ENCODE measurements at places on chromosomes 3 and 15. TPM values are rescaled to one million over a fixed set of nuclear protein-coding genes. Genes with fewer than 3 reads are reported as not detected.
A peak's percentile ranks its signal among the peaks of the same experiment; 100 is the strongest.

- H3K4me3 ChIP-seq = no peak overlapping the region
- peaks cover 4% of the 10 kb centered on the region for H3K36me3 ChIP-seq
- no peaks in the 10 kb centered on the region for H3K27me3 ChIP-seq
- H3K27ac ChIP-seq = peak overlapping the region; percentile 87
Measured at GRCh38 chr3:170801597-170801996, 68.4 kb downstream of the RPL22L1 start.

- no peak overlapping the region for H3K4me3 ChIP-seq
- peaks cover 35% of the 10 kb centered on the region for H3K36me3 ChIP-seq
- no peaks in the 10 kb centered on the region for H3K27me3 ChIP-seq
- DNase-seq = no peak
Measured at GRCh38 chr15:49625460-49626036, 4.7 kb downstream of the DTWD1 start.

SPTSSB gene
- total RNA-seq = 0.74 TPM

DNA sequence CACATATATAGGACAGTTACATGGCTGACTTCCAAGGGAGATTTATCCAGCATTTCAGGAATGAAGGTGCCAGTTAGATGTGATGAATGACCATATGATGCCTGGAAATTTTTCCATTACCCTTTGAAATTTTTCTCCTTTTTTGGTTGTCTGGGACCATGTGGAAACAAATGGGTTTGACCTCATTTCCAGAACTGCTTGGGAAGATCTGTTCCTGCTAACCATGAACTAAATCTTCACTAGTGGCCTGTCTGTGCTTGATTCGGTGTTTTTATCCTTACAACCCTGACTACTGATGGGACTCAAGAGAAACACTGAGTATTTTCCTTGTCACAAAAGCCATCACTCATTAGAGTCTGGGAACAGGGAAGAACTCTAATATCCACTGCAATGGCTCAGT is 409.4 kb downstream of the PDCD6IP start:
- no peaks in the 10 kb centered on the region for H3K36me3 ChIP-seq
- no peaks in the 10 kb centered on the region for H3K27me3 ChIP-seq
- no peak for DNase-seq

- H3K4me1 ChIP-seq = no peaks in the 10 kb centered on the region
- H3K27me3 ChIP-seq = no peaks in the 10 kb centered on the region
- H3K36me3 ChIP-seq = peaks cover 42% of the 10 kb centered on the region
Measured at GRCh38 chr3:78941587-78941986, 826.2 kb downstream of the ROBO1 start.

GRCh38 chr15:44647036-44647435 is 16.4 kb downstream of the SPG11 start:
- H3K4me1 ChIP-seq = no peaks in the 10 kb centered on the region
- no peak overlapping the region for H3K27ac ChIP-seq
- no peak for DNase-seq
- H3K4me3 ChIP-seq = no peak overlapping the region
- peaks cover 55% of the 10 kb centered on the region for H3K36me3 ChIP-seq
